Fibroblast of skin of left biceps (primary cell): ENCODE measurements at places on chromosomes 5 and 9.

- no peak for DNase-seq
Observed at GRCh38 chr5:33601881-33602280, 161.1 kb downstream of the TARS1 start.

GRCh38 chr5:124060413-124061067 is 548.6 kb downstream of the CSNK1G3 start:
- no peak for DNase-seq

- DNase-seq: no peak
Observed at GRCh38 chr9:95528908-95529502, 12.2 kb upstream of the PTCH1 start.

GRCh38 chr5:1089621-1090040 is 22.2 kb downstream of the SLC12A7 start:
- no peak for DNase-seq

DNA sequence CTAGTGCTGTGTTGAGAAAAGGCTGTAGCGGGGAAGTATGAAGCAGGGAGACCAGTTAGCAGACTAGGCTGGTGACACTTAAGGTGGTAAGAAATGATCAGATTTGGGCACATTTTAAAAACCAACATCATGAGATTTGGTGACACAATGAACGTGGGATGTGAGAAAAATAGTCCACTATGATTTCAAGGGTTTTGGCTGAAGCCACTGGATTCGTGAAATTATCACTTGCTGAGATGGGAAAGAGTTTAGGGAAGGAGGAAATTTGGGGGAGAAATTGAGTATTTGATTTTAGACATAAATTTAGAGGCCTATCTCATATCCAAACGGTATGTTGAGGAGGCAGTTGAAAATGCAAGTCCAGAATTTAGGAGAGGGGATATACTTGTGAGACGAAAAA is 23.1 kb downstream of the SKP2 start:
- DNase-seq: no peak

DNA sequence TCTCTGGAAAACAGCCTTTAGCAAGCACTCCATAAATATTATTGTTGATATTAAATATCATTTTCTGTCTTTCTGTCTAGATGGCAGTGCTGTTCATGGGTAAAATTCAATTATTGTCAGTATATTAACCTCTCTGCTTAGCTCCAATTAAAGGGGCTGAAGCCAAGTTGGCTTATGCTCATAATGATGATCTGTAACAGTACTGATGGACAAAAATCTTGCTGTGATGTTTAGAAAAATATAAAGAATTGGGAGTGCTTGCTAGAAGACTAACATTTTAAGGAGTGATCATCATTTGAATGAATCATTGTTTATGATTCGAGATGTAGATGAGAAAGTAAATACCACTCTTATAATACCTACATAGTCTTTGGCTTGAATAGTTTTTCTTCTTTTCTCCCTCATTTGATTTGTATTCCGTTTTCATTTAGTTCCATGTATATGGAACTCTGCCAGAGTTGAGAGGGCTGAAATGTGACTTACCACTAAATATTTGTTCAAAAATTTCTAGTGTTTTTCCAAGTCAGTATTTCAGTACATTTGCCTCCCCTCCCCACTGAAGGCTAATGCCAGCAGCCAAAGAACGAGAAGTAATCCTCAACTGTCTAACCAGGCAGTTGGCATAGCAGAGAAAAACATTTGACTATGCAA is 538.3 kb downstream of the CSNK1G3 start:
- DNase-seq: no peak

DNA sequence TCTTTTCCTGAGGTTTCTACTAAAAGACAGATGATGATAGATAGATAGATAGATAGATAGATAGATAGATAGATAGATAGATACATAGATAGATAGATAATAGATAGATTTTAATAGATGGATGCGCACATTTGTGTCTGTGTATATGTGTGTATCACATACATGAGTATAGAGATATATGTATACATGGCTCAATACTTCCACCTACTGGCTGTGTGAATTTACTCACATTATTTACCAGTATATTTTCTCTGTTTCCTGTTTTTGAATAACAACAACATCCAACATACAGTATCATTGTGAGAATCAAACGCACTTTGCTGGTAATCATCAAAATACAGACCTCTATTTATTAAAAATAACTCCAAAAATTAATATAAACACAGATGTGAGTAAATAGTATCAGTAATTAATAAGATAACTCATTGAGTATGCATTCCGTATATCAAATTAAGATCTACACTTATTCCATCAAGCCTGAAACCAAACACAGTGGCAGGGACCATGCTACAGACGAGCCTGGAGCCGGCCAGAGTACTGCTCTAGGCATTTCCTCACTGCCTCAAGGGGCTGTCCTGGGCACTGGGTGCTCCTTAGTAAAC is 338.0 kb downstream of the SEMA5A start:
- DNase-seq: no peak

- no peak for DNase-seq
Observed at GRCh38 chr5:147805030-147805454, 22.5 kb upstream of the JAKMIP2 start.

GRCh38 chr5:148397968-148398595 is 14.3 kb downstream of the FBXO38 start:
- DNase-seq: no peak

- DNase-seq: peak; percentile 62
Observed at GRCh38 chr5:14417276-14417730, 164.3 kb upstream of the OTULINL start.

DNA sequence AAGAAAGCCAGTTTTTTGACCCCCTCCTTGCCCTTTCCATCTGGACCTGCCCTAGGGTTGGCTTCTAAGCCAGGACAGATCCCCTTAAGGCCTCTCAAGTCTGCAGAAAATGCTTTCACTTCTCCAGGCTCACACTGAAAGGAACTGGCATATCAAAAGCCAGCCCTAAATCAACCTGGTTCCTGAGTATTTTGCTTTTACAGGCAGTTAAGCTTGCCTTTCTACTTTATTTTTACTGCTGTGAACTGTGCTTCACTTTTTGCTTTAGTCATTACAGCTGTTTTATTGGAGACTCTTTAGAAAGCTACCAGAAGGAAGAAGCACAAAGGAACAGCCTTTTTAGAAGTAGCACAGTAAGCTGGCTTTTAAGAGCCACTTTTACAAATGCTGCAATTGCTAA is 5.0 kb downstream of the TARS1 start:
- no peak for DNase-seq

GRCh38 chr9:32571969-32572899 is 725 bp downstream of the NDUFB6 start:
- no peak for DNase-seq

DNA sequence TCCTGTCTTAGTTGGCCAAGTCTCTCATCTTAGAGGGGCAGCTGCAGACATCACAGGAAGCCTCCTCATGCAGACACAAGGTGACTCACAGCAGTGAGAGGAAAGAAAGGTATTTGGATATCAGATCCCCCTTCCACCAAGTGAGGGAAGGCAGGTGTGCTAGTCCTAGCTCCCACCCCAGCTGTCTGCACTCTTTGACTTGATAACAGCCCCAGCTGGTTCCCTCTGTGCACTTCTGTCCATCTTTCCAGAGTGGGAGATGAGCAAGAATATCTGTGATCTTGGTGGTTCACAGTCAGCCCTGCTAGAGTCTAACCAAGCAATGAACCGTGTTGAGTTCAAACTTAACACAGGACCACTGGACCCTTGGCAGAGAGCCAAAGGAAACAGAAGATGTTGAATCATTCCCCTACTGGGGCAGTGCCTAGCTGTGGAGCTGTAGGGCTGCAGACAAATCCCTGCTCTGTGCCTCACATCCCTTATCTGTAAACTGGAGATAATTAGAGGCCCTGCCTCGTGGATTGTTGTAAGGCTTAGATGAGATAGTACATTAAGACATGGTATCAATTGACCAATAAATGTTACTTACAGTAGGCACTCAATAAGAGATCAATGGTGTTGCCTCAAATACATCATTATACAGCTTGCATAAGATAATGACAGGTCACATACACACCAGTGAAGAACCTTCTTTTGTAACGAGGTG is 39.1 kb downstream of the SH3RF2 start:
- peak; percentile 37 for DNase-seq

GRCh38 chr5:76867827-76868693 is 18.2 kb downstream of the S100Z start:
- peak; percentile 16 for DNase-seq

- no peak for DNase-seq
Observed at GRCh38 chr5:66238435-66238834, 94.3 kb downstream of the SREK1 start.

DNA sequence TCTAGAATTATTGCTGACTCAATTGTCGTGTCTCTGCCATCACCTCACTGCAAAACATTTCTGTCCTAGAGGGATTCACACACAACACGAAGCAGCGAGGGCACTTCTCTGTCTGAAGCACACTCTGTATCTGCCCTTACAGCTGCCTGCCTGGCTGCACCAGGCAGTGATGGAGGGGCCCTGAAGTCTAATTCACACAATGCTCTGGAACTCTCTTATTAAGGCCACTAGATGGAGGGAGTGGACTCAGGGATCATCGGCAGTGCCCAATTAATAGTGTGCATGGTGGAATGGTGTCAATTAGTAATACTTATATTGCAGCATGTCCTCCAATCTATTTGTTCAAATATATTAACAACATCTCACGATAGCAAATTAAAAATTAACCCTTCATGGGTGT is 157.5 kb upstream of the MAP1B start:
- DNase-seq: no peak

DNA sequence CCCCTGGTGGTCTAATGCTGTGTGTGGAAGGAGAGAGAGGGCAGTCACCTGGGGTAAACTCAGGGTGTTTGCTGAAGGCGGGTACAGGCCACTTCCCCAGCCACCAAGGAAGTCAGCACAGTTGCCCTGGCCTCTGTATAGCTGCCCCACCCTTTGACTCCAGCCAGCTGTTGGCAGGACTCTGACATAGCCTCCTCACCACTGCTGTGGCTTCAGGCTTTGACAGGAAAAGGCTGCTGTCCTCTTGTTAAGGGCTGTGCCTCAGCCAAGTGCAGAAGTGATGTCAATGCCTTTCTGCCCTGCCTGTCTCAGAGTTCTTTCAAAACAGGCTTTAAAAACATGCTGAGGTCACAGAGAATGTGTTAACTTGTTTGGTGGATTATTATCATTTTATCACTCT is 487.2 kb upstream of the KLF4 start:
- no peak for DNase-seq

DNA sequence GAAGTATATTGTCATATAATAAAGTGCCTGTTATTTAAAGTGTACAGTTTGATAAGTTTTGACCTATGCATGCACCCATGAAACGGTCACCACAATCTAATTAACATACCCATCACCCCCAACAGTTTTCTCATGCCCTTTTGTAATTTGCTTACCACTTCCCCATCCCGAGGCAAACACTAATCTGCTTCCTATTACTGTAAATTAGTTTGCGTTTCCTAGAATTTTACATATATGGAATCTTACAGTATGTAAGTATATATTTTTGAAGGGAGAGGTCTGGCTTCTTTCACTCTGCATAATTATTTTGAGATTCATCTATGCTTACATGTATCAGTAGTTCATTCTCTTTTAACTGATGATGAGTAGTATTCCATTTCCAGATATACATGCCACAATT is 56.5 kb downstream of the AMBP start:
- DNase-seq: no peak

- no peak for DNase-seq
Observed at GRCh38 chr9:135186248-135187164, 99.0 kb downstream of the OLFM1 start.

DNA sequence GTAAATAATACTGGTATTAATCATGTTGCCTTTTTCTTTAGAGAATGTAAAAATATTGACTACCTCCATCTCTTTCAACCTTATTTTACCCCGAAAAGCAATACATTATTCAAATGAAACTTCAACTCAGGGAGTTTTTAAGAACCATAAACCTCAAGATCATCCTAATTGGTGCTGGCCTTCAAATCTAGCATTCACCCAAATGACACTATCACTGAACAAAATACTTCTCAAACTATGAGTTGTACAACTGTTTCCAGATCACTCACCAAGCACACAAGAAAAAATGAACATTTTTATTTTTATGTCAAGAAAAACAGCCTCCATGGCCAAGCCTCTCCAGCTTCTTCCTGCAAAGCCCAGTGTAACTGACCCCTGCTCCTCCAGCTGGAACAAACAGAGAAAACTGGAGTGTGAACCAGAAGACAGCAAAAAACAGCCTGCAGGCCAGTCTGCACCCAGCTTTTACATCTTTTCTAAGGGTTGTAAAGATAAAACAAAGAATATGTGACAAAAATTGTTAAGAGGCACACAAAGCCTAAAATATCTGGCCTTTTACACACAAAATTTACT is 21.2 kb downstream of the AUH start:
- no peak for DNase-seq

DNA sequence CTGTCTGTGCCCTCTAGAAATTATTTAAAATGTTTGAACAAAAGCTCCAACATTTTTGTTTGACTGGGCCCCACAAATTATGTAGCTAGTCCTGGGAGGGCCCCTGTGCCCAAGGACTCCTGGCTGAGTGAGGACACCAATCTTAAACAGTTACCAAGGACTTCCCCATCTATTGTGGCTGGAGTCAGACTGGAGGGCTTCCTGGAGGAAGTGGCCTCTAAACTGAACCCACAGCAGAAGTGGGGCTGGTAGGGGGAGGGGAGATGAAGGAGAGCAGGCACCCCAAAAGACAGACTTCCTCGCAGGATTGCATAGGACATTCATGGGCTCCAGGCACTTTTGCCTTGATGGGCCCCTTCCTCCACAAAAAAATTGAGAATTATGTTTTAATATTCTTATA is 8.1 kb downstream of the ADAMTS13 start:
- DNase-seq: no peak

DNA sequence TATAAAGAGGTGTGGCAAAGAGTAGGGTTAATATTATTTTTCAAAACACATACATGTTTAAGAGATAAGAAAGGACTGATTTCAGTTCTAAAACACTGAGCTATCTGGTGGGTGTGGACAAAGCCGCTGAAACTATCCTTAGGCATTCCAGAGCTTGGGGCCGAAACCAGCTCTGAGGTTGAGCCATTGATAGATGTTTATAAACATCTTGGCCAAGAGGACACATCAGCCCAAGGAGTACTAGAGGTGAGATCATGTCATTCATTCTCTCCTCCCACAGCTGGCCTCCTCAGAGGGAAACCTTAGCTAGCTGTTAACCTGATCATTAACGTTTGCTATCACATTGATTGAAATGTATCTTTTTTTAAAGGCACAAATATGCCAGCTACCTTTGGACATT is 89.9 kb downstream of the NLN start:
- no peak for DNase-seq

- no peak for DNase-seq
Observed at GRCh38 chr5:55177078-55177477, 4.1 kb upstream of the CDC20B start.

GRCh38 chr5:33657176-33657575 is 216.4 kb downstream of the TARS1 start:
- no peak for DNase-seq

DNA sequence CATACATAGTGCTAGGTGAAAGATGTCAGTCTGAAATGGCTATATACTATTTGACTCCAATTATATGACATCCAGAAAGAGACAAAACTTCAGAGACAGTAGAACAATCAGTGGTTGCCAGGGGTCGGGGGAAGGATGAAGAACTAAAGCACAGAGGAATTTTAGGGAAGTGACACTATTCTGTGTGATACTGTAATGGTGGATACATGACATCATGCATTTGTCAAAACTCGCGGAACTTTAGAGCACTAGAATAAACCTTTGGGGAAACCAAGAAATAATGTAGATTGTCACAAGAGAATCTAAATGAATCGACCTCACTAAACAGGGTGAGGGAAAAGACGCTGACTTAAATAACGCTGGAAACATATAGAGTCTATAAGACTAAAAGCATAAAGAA is 107.0 kb upstream of the RETREG1 start:
- DNase-seq: no peak

GRCh38 chr9:134396825-134397224 is 70.6 kb downstream of the RXRA start:
- DNase-seq: no peak
